ENCODE measurements at places on chromosomes 2 and 18. TPM values are rescaled to one million over a fixed set of nuclear protein-coding genes. Genes with fewer than 3 reads are reported as not detected.

Gene PID1
- 67.2 TPM for polyA plus RNA-seq

Gene CCDC74A
- polyA plus RNA-seq, result 11.3 TPM

Gene M1AP
- polyA plus RNA-seq, result not detected

DNA sequence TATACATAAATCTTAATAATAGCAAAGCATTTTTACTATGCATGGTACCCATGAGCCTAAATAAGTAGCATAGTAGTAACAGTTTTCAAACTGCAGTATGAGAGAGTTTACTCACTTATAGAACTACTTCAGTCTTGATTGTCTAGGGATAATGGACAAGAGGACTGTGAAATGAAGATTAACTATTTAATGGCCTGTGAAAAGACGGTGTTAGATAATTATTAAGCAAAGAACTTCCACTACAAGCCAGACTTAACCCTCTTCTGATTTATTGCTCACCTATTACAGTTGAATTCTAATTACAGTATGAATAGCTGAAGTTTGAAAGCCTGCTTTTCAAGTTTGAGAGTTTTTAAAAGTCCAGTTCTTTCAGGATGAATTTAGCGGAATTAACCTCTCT lies 18.9 kb downstream of the PIK3C3 start:
- no peak for DNase-seq
- no peaks in the 10 kb centered on the region for H3K27me3 ChIP-seq
- H3K4me3 ChIP-seq, result no peak overlapping the region
- no peaks in the 10 kb centered on the region for H3K4me1 ChIP-seq
- H3K27ac ChIP-seq, result no peak overlapping the region

GRCh38 chr18:66461344-66461743 lies 142.5 kb downstream of the CDH19 start:
- no peaks in the 10 kb centered on the region for H3K27me3 ChIP-seq
- H3K4me3 ChIP-seq, result no peak overlapping the region
- DNase-seq, result no peak
- H3K27ac ChIP-seq, result no peak overlapping the region
- H3K4me1 ChIP-seq, result no peaks in the 10 kb centered on the region
- H3K36me3 ChIP-seq, result no peaks in the 10 kb centered on the region

Measured in aorta (tissue), 5 donors.